HepG2 (cell line): ENCODE measurements at places on chromosomes 12 and 14.

DNA sequence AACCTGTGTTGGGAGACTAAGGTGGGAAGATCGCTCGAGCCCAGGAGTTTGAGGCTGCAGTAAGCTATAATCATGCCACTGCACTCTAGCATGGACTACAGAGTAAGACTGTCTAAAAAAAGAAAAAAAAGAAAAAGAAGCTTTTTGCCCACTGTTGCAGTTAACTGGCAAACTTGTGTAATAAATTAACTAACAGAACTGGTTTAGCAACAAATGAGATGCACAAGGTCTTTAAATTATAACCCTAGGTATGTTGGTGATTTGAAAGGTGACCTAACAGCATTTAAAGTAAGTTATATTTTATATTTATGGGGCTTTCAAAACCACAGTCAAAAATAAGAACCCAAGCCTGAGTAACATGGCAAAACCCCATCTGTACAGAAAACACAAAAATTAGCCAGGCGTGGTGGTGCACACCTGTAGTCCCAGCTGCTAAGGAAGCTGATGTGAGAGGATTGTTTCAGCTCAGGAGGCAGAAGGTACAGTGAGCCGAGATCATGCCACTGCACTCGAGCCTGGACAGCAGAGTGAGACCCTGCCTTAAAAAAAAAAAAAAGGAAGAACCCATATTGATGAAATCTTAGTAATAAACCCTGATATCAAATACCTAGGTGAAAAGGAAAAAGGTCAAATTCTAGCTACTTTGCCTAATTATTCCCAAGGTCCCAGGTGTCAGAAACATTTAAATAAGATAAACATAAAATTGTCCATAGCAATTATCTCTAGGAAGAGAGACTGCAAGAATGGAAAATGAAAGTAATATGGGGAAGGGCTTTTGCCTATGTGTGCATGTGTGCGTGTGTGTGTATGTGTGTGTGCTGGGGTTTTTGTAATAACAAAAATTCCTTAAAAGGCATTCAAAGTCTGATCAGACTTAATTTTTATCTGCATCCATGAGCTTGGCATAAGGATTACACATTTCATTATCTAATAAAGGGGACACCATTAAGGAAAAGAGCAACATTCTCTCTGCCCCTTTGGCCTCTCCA is 15.4 kb downstream of the SYNE2 start:
- DNase-seq, result no peak

- DNase-seq, result no peak
Observed at GRCh38 chr12:120700886-120701285, 9.4 kb upstream of the UNC119B start.

DNA sequence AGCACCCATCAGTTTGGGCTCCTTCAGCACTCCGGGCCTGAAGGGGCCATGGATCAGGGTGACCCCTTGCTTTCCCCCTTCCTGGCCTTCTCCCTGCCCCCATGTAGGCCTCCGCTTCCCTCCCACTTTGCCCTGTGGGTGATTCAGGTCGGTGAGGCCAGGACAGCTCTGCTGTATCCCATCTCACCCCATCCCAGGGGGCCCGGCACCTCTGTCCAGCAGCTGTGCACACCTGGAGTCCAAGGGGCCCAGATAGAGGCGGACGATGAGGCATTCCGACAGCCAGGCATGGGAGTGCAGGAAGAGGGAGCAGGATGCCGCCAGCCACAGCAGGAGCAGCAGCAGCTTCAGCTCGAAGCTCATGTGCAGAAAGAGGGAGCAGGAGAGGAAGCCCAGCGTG is 11.4 kb downstream of the LTB4R start:
- DNase-seq, result no peak

DNA sequence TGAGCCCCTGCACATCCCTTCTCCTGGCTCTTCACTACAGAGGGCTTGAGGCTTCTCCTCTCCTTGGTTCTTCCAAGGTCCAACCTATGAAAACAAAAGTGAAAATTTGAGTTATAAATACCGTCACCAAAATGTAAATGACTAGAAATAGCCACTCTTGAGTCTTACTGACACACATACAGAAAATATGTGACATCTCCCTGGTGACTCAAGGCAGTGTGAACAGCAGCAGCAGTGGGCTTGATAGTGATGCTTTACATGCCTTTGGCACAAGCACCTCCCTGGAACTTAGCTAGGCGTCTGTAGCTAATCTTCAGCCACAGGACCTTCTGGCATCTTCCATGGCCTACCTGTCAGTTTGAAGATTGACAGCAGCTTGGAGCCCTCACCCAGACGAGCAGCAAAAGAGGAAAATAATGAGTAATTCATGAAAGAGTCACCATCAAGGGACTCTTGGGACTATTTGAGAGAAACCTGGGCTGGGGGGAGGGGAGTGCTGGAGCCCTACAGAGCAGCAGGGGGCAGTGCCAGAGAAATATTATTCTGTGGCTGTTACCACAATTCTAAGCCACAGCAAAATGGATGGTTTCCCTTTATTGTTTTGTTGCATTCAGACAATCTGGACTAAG is 158.0 kb downstream of the KCNK10 start:
- DNase-seq, result no peak

GRCh38 chr12:41121374-41121773 is 66.7 kb upstream of the PDZRN4 start:
- no peak for DNase-seq

DNA sequence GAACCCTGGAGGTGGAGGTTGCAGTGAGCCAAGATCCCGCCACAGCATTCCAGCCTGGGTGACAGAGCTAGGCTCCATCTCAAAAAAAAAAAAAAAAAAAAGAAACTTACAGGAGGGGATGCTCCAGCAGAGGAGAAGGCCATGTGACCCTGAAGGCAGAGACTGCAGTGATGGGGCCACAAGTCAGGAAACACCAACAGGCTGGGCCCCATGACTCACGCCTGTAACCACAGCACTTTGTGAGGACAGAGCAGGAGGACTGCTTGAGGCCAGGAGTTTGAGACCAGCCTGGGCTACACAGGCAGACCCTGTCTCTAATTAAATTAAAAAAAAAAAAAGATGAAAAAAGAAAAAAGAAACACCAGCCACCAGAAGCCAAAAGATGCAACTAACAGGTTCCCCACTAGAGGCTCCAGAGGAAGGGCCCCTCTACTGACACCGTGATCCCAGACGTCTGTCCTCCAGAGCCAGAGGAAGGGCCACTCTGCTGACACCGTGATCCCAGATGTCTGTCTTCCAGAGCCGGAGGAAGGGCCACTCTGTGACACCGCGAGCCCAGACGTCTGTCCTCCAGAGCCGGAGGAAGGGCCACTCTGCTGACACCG is 9.1 kb upstream of the GLT1D1 start:
- DNase-seq, result peak; percentile 17

DNA sequence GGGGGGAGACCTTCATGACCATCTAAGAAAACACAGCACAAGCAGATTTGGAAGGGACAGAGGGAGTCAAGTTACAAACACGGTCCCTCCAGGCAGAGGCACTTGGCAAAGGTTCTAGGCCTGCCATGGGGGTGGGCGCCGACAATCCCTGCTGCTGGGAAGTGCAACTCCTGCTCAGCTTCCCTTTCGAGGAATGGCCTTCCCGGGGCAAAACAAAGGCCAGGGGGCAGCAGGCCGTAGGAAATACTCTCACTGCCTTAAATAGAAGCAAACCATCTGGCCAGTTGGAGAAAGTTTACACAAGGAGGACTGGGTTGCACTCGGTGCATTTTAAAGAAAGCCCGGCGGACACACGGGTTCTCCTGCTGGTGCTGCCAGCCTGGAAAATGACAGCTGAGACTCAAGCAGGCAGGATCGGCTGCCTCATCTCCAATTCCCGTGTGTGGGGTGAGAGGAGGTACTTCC is 65.8 kb downstream of the ITPK1 start:
- no peak for DNase-seq

GRCh38 chr12:6778217-6778573 is 5.9 kb downstream of the LAG3 start:
- DNase-seq, result no peak

DNA sequence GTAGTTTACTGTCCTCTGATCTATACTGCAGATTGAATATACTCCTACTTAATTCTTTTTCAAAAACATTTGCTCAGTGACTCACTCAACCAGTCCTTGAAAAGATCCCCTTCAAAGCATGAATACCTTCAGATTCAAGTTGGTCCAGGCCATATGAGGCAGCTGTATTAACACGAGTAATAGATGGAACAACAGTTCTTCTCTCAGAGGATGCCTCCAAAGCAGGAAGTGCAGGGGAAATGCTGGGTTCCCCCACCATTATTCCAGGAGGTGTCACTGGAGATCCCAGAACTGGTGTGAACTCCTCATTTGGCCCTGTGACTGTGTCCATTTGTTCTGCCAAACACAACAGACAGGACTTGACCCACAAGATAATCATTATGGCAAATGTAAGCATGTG is 20.6 kb downstream of the ARMH4 start:
- DNase-seq, result peak; percentile 31

DNA sequence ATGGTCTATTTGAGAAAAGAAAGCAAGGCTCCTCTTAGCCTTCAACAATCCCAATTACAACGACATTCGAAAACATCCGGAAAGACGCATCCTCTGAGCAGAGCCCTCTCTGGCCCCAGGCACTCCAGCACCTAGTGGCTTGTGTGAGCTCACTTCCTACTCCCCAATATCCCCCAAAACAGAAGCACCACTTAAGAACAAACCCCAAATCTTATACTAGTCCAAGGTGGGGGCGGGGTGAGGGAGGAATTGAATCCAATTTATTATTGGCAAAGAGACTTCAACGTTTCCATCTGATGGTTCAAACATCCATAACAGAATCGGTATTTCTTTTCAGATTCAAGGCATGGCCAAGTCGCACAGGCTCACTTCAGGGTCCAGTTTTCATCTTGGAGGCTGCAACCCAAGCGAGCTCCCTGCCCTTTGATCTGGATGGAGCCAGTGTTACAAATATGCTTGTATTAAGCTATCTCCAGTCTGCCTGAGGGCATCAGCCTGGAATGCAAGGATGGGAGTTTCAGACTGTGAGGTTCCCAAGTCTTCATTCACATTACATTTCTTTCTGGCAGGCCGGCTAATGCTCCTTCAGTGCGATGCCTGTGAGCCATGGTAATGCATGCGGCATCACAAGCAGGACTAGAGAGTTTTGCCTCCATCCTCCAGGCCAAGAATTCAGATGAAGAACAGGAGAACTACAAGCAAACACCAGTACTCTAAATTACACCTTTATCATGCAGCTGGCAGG is 132.5 kb upstream of the FOXN3 start:
- no peak for DNase-seq

- no peak for DNase-seq
Observed at GRCh38 chr12:43988838-43989560, 153.1 kb downstream of the TMEM117 start.

GRCh38 chr12:77537663-77538062 is 293.0 kb upstream of the NAV3 start:
- no peak for DNase-seq

GRCh38 chr12:105091476-105092206 is 7.4 kb upstream of the ALDH1L2 start:
- no peak for DNase-seq

GRCh38 chr12:75969768-75970167 is 61.8 kb downstream of the PHLDA1 start:
- DNase-seq, result no peak

GRCh38 chr14:38743966-38744584 is 359.0 kb downstream of the SEC23A start:
- DNase-seq, result no peak

DNA sequence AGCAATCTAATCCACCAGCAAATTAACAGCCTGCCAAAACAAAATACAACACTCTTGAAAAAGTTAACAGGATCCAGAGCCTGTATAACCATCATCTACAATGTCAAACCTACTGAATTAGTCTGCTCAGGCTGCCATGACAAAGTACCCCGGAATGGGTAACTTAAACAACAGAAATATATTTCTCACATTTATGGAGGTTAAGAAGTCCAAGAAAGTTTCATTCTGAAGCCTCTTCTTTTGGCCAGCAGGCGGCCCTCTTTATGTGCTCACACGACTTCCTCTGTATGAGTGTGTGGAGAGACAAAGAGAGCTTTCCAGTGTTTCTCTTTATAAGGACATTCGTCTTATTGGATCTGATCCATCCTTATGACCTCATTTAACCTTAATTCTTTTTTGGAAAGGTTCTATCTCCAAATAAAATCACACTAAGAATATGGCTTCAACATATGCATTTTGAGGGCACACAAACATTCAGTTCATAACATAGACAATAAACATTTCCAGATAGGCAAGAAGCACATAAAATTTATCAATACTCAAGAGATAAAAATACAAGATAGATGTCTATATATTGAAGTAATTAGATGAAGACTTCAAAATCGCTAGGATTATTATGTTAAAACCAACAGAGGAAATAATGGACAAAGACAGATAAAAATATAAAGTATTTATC is 5.9 kb upstream of the RERG start:
- DNase-seq, result peak; percentile 42
